ENCODE measurements at places on chromosomes 13 and 19.

GRCh38 chr19:43446746-43447489 is 18.5 kb downstream of the LYPD3 start:
- no peak overlapping the region for H3K27ac ChIP-seq
- H3K4me1 ChIP-seq, result no peaks in the 10 kb centered on the region
- no peak overlapping the region for H3K4me3 ChIP-seq
- H3K27me3 ChIP-seq, result no peaks in the 10 kb centered on the region

DNA sequence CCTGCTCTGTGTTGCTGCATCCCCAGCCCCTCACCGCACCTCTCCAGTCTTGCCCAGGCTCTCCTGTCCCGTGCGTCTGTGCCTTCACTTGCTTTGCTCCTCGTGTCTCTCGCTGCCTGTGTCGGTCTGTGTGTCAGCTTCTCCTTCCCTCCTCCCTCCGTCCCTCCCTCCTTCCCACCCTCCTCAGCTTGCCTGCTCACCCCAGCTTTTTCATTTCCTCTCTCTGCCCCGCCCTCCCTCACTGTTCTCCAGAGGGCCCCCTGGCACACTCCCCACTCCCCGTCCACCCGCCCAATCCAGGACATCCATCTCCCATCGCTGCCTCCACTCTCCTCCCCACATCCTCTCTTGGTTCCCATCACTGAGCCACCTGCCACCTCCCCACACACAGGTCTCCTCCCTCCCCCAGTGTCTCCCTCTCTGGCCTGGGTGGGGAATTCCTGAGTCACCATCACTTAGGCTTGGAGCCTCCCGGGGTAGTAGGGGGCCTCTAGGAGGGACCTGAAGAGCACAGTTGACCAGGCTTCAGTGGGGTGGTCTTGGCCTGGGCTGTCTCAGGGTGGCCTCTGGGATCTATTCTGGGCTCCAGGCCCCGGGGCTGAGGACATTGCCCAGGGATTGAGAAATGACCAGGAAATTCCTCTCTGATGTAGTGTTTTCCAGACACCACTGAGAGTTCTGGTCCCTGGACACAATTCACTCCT is at the start of gene PTGIR:
TSS of gene PTGIR (minus strand) at position 132 of the 704 bp plus-strand sequence. CDS start 864 bp downstream, outside the sequence.
- peaks cover 12% of the 10 kb centered on the region for H3K4me1 ChIP-seq
- H3K27ac ChIP-seq, result no peak within 1 kb of the TSS
- no peak for DNase-seq
- no peaks in the 10 kb centered on the region for H3K27me3 ChIP-seq
- no peak within 1 kb of the TSS for H3K4me3 ChIP-seq
- no peaks in the 10 kb centered on the region for H3K36me3 ChIP-seq

GRCh38 chr19:35095667-35096368 is 19.8 kb upstream of the FXYD3 start:
- H3K4me3 ChIP-seq, result no peak overlapping the region
- H3K36me3 ChIP-seq, result no peaks in the 10 kb centered on the region
- peaks cover 5% of the 10 kb centered on the region for H3K27me3 ChIP-seq
- DNase-seq, result no peak
- no peaks in the 10 kb centered on the region for H3K4me1 ChIP-seq

GRCh38 chr13:50685491-50685890 is 158.0 kb downstream of the DLEU7 start:
- H3K27me3 ChIP-seq, result no peaks in the 10 kb centered on the region
- no peak overlapping the region for H3K4me3 ChIP-seq
- H3K4me1 ChIP-seq, result peaks cover 32% of the 10 kb centered on the region

- H3K4me3 ChIP-seq, result no peak overlapping the region
- DNase-seq, result no peak
- peaks cover 5% of the 10 kb centered on the region for H3K36me3 ChIP-seq
- H3K27ac ChIP-seq, result no peak overlapping the region
Measured at GRCh38 chr19:33114312-33114711, 17.6 kb upstream of the WDR88 start.

DNA sequence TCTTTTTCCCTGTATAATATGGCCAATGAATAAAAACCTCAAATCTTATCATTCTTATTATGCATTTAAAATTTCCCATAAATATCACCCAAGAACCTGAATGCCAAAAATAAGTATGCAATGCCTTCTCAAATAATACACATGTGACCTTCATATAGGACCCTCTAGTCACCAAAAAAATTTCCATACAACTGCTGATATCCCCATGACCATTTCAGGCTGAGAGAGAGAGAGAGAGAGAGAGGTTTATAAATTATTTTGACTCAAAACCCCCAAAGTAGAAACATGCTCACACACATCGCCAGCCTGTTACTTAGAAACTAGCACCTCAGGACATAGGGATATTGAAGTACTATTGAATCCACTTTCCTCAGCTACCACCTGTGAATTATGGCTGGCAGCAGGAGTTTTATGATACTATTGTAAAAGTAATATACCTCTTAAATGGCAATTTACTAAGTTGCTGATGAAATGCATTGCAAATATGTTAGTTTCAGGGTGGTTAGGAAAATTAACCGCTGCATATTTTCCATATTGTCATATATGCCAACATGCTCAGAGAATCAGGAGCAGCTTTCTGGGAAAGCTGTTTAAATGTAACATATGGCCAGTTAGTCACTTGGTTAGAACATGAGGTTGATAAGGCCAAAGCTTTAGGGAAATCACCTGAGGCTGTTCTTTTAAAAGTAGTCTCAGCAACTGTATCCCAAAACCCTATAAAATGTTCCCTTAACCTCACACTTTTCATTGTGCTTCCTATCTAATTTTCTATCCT is 230.8 kb downstream of the DCT start:
- no peak overlapping the region for H3K4me3 ChIP-seq
- H3K27ac ChIP-seq, result no peak overlapping the region
- peaks cover 5% of the 10 kb centered on the region for H3K36me3 ChIP-seq
- no peak for DNase-seq

DNA sequence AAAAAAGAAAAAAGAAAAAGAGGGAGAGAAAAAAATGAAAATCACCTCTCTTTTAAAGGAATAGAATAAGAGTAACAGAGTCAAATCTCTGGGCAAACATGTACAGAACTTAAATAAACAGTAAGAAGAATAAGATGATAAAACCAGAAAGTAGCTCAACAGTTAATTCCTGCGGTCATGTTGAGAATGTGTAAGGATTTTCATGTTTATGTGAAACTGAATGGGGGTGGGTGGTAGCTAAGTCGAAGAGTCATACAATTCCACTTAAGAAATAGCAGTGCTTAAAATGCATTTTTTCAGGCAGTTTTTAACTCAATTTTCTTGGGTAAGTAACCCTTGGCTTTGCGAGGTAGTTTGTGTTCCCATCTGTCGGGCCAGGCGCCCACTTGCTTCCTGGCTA is 60.9 kb downstream of the PEX11G start:
- no peaks in the 10 kb centered on the region for H3K4me1 ChIP-seq
- H3K27ac ChIP-seq, result no peak overlapping the region

Data from neural progenitor cell (in vitro differentiated cells).